A549 treated with AZD2906 at 1 μM for 4 hours (cell line): ENCODE measurements at places on chromosomes 7 and 10. TPM values are rescaled to one million over a fixed set of nuclear protein-coding genes. Genes with fewer than 3 reads are reported as not detected.

Gene SHTN1
- total RNA-seq = 20.2 to 30.3 TPM (median 25.1 TPM) in 5 replicates

Gene TMEM130
- 0.30 to 0.59 TPM (median 0.38 TPM) in 5 replicates for total RNA-seq

Gene PLEKHA8
- 5.0 to 6.0 TPM (median 5.5 TPM) in 5 replicates for total RNA-seq

Gene AZGP1
- 0.17 TPM in 1 of 5 replicates, not detected in the others for total RNA-seq

Gene ANXA8L1
- total RNA-seq = 93.7 to 122 TPM (median 108 TPM) in 5 replicates

Gene PLAC9
- 0.16 to 0.30 TPM (median 0.17 TPM) in 3 of 5 replicates, not detected in the others for total RNA-seq

Gene PON1
- total RNA-seq = 0.52 to 1.6 TPM (median 0.97 TPM) in 5 replicates

Gene RAPGEF5
- total RNA-seq = 0.05 to 0.23 TPM (median 0.09 TPM) in 5 replicates

Gene AFAP1L2
- total RNA-seq = 19.3 to 24.0 TPM (median 21.7 TPM) in 5 replicates

Gene GRID2IP
- total RNA-seq = not detected in 5 replicates

Gene BLVRA
- 71.9 to 86.5 TPM (median 74.9 TPM) in 5 replicates for total RNA-seq

Gene NCAPG2
- total RNA-seq = 33.2 to 41.3 TPM (median 37.9 TPM) in 5 replicates

Gene WNT8B
- 0.03 TPM in 1 of 5 replicates, not detected in the others for total RNA-seq
